ENCODE measurements at places on chromosomes 1 and 21. TPM values are rescaled to one million over a fixed set of nuclear protein-coding genes. Genes with fewer than 3 reads are reported as not detected.

The REN gene
- total RNA-seq, result not detected

The DISC1 gene
- total RNA-seq, result 1.6 TPM

The ESPN gene
- 0.49 TPM for total RNA-seq

The TLR5 gene
- total RNA-seq, result 0.09 TPM

The DNAJC6 gene
- total RNA-seq, result 4.0 TPM

The LRP8 gene
- total RNA-seq, result 76.8 TPM

The ALG14 gene
- 2.1 TPM for total RNA-seq

The NCDN gene
- total RNA-seq, result 33.5 TPM

The SLC35E2B gene
- total RNA-seq, result 41.5 TPM

The RNU1-1 gene
- 2,189 TPM for total RNA-seq

The FMO3 gene
- not detected for total RNA-seq

The SPATA21 gene
- total RNA-seq, result not detected

The NID1 gene
- total RNA-seq, result 0.61 TPM

The LIN28A gene
- total RNA-seq, result not detected

The A3GALT2 gene
- not detected for total RNA-seq

The ZSWIM5 gene
- total RNA-seq, result 0.12 TPM

The PDZK1 gene
- total RNA-seq, result 0.16 TPM

The SLAMF8 gene
- total RNA-seq, result 1.2 TPM

The TNFRSF4 gene
- 702 TPM for total RNA-seq

The CCDC185 gene
- not detected for total RNA-seq

The CHIA gene
- total RNA-seq, result not detected

The LCE7A gene
- total RNA-seq, result not detected

The OR2L5 gene
- total RNA-seq, result not detected

The MFAP2 gene
- total RNA-seq, result not detected

The HPDL gene
- 39.8 TPM for total RNA-seq

The KLHDC7A gene
- total RNA-seq, result not detected

The DCDC2B gene
- not detected for total RNA-seq

The CTSK gene
- total RNA-seq, result 2.1 TPM

The CFHR1 gene
- not detected for total RNA-seq

The RAP1GAP gene
- 0.42 TPM for total RNA-seq

The ZNF683 gene
- total RNA-seq, result not detected

The FAF1 gene
- 67.2 TPM for total RNA-seq

The IGSF8 gene
- total RNA-seq, result 26.7 TPM

The SPRR2A gene
- total RNA-seq, result not detected

The VSIG8 gene
- total RNA-seq, result not detected

The KCNC4 gene
- total RNA-seq, result 19.5 TPM

The ZBTB17 gene
- total RNA-seq, result 60.9 TPM

The NUDT4B gene
- 0.36 TPM for total RNA-seq

The LCE3E gene
- not detected for total RNA-seq

The AK5 gene
- 0.17 TPM for total RNA-seq

The SZT2 gene
- total RNA-seq, result 56.2 TPM

The GNB1 gene
- total RNA-seq, result 403 TPM

The GJA9 gene
- total RNA-seq, result not detected

The BSND gene
- not detected for total RNA-seq

The FABP3 gene
- not detected for total RNA-seq

The KDF1 gene
- not detected for total RNA-seq

The DNAJC8 gene
- total RNA-seq, result 98.4 TPM

The CLDN8 gene
- not detected for total RNA-seq

The HSD3B1 gene
- total RNA-seq, result not detected

The SMIM1 gene
- total RNA-seq, result 0.66 TPM

The RNF223 gene
- not detected for total RNA-seq

The CNN3 gene
- total RNA-seq, result 2.7 TPM
